Ascending aorta (tissue), 2 donors: ENCODE measurements at places on chromosomes 6 and 20. TPM values are rescaled to one million over a fixed set of nuclear protein-coding genes. Genes with fewer than 3 reads are reported as not detected.

Gene PRND
- total RNA-seq = not detected

Gene UNC93A
- not detected for total RNA-seq

Gene GSTA3
- not detected for total RNA-seq

Gene CALHM4
- not detected for total RNA-seq

Gene ASIP
- not detected for total RNA-seq

GRCh38 chr6:132530293-132530974 lies 7.6 kb upstream of the TAAR9 start:
- no peaks in the 10 kb centered on the region for H3K4me1 ChIP-seq
- DNase-seq = no peak

- H3K36me3 ChIP-seq = no peaks in the 10 kb centered on the region
- H3K27ac ChIP-seq = no peak overlapping the region
- no peak overlapping the region for H3K4me3 ChIP-seq
- no peaks in the 10 kb centered on the region for H3K27me3 ChIP-seq
Measured at GRCh38 chr6:13004601-13005000, 288.0 kb downstream of the PHACTR1 start.

DNA sequence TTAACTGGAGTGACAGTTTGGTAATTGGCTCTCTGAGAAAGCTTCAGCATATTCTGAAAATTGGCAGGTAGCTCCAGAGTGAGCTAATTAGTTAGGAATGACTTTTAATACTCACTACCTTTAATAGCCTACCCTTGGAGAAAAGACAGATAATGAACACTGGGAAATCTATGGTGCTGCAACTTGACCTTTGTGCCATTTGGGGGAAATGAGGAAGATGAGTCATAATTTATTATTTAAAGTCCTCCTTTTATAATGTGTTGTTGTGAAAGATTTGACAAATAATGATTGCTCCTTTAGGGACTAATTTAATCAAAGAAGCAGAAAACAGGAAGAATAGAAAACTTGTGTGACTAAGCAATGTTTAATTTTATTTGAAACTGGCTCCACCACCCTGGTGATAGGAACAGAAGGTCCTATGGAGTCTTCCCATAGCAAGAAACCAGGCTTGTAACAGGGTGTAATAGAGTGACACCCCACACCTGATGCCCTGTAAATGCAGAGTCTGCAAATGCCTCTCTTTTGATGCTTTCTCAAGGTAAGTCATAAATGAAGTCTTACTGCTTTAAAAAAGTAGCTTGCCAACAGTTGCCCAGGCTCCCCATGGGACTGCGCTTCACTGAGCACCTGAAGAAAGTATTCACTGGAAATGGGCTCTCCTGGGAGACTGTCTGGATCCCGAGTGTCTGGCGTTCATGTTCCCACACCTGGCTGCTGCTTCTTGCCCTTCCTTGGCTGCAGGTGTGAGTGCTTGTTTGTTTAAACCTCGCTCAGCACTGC lies 134.4 kb downstream of the LRRC1 start:
- H3K27me3 ChIP-seq = no peaks in the 10 kb centered on the region
- no peak overlapping the region for H3K4me3 ChIP-seq
- H3K4me1 ChIP-seq = no peaks in the 10 kb centered on the region
- H3K36me3 ChIP-seq = no peaks in the 10 kb centered on the region

DNA sequence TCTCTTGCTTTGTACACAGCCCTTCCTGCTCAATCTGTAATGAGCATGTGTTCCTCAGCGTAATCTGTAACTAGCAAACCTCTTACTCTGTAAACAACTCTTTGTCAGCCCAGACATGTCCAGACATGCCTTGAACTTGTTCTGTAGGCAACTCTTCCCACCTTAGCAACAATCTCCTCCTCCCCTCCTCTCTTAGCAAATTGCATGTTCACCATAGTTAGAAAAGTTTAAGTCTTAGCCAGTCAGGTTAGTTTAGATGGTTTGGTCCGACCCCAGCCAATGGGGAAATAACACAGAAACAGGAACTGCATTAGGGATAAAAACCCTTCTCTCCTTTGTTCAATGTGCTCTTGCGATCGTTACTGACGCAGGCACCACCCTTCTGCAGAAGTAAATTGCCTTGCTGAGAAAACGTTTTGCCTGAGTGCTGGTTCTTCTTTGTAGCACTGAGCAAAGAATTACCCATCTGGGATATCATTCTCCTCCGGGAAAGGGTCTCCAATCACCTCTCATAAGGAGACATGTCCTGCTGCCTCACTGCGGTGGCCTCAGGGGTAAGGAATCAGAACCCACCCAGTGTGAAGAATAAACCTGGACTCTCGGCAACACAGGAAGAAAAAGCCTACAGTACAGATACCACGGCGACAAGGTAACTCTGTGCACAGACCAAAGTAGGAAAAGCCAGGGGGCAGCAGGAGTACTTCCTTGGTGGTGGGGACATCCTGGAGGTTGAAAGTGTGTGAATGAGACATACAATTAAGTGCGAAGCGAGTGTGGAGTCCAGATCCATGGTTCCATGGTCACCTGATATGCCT lies 26.2 kb downstream of the PLN start:
- no peaks in the 10 kb centered on the region for H3K4me1 ChIP-seq
- no peaks in the 10 kb centered on the region for H3K27me3 ChIP-seq
- no peak for DNase-seq
- H3K36me3 ChIP-seq = no peaks in the 10 kb centered on the region

GRCh38 chr6:20306491-20306890 lies 94.2 kb upstream of the MBOAT1 start:
- H3K4me1 ChIP-seq = no peaks in the 10 kb centered on the region
- no peak overlapping the region for H3K27ac ChIP-seq
- H3K36me3 ChIP-seq = no peaks in the 10 kb centered on the region
- H3K27me3 ChIP-seq = no peaks in the 10 kb centered on the region
- DNase-seq = no peak

DNA sequence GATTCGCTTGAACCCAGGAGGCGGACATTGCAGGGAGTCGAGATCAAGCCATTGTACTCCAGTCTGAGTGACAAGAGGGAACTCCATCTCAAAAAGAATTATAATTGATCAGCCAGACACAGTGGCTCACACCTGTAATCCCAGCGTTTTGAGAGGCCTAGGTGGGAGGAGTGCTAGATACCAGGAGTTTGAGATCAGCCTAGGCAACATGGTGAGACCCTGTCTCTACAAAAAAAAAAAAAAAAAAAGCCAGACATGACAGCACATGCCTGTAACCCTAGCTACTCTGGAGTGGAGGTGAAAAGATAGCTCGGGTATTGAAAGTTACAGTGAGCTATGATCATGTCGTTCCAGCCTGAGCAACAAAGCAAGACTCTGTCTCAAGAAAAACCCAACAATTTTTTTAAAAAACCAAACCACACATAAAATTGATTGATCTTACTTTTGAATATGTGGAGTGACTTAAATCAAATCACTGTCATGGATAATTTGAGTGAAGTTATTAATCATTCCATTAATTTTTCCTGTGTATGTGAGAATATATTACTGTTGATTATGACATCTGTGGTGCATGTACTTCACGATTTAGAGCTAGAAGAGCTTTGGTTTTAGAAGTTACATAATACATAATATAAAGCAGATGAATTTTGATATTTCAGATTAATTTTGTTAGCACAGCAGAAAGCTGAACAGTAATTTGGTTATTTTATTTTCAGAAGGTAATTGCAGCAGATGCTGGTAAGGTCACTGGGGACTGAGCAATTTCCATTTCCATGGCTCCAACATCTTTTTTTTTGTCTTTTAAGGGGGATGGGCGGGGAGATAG lies 34.4 kb downstream of the NCOA7 start:
- H3K36me3 ChIP-seq = peaks cover 8% of the 10 kb centered on the region
- H3K4me1 ChIP-seq = no peaks in the 10 kb centered on the region
- no peak for DNase-seq
- no peak overlapping the region for H3K4me3 ChIP-seq

DNA sequence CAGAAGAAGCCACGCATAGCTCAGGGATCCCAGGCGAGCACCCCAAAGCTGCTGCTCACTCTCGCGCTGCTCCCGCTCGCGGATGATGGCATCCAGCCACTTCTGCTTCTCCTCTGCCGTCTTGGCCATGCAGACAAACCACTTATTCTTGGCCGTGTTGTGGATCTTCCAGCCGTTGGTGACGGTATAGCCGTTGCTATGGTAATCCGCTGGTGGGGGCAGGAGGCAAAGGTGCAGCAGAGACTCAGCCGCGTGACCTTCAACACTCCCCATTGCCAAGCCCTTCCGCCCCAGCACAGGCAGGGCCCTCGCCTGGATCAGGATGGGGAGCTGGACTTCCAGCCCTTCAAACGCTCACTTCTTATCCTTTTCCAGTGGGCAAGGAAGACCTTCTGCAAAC lies 136.9 kb downstream of the PREX1 start:
- no peak overlapping the region for H3K27ac ChIP-seq
- no peak overlapping the region for H3K4me3 ChIP-seq
- DNase-seq = no peak
- H3K27me3 ChIP-seq = no peaks in the 10 kb centered on the region
- peaks cover 17% of the 10 kb centered on the region for H3K4me1 ChIP-seq
- H3K36me3 ChIP-seq = peaks cover 23% of the 10 kb centered on the region
